ENCODE measurements at places on chromosomes 5 and 9. TPM values are rescaled to one million over a fixed set of nuclear protein-coding genes. Genes with fewer than 3 reads are reported as not detected.

GRCh38 chr9:36029765-36030528 lies 6.8 kb upstream of the RECK start:
- H3K27ac ChIP-seq = no peak overlapping the region
- no peaks in the 10 kb centered on the region for H3K36me3 ChIP-seq
- DNase-seq = no peak
- no peaks in the 10 kb centered on the region for H3K4me1 ChIP-seq
- H3K27me3 ChIP-seq = peaks cover 46% of the 10 kb centered on the region

- H3K27me3 ChIP-seq = no peaks in the 10 kb centered on the region
- H3K4me3 ChIP-seq = no peak overlapping the region
- DNase-seq = no peak
Observed at GRCh38 chr9:100937382-100937781, 91.1 kb upstream of the PLPPR1 start.

GRCh38 chr9:90698871-90699440 lies 56.3 kb upstream of the DIRAS2 start:
- DNase-seq = no peak
- H3K4me1 ChIP-seq = no peaks in the 10 kb centered on the region
- H3K27me3 ChIP-seq = peaks cover 4% of the 10 kb centered on the region
- H3K4me3 ChIP-seq = no peak overlapping the region

- H3K27ac ChIP-seq = no peak overlapping the region
- no peaks in the 10 kb centered on the region for H3K4me1 ChIP-seq
- H3K36me3 ChIP-seq = no peaks in the 10 kb centered on the region
- H3K27me3 ChIP-seq = no peaks in the 10 kb centered on the region
- DNase-seq = no peak
Observed at GRCh38 chr5:38613992-38614836, 57.8 kb upstream of the LIFR start.

DNA sequence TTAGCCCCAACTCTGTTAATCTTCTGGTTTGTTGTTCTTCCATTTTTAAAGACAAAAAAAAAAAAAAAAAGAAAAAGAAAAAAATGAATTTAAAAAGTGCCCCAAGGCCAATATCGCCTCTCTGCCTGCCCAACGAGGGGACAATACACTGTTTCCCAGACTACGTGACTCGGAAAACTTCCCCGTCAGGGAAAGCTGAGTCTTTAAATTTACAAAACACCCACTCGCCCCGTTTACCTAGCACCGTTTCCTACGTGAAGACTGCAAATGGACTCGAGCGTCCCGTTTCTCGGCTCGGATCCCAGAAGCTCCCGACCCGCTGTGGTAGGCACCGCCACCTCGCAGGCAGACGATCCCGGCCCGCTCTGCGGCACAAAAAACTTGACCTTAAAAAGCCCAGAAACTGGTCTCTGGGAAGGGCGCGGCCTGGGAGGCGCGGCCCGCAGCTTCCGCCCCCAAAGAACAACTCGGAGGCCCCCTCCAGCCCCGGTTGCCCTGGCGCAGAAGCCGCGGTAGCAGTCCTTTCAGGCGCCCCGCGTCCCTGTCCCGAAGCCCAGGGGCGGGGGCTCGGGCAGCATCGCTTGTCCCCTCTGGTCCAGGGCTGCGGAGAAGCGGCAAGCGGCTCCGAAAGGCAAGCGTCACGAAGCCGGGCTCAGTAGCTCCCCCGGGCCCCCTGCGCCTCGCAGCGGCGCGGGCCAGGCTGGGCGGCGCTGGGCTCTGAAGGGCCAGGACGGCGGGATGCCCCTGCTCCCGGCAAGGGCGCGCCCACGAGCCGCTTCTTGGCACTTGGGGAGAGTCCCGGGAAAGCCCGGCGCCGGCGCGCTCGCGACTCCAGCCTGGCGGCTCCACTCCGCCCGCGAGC lies at the start of gene GCNT4:
GCNT4 (minus strand) TSS at position 367 of the 862 bp plus-strand sequence. CDS start 22,521 bp downstream, outside the sequence.
- no peaks in the 10 kb centered on the region for H3K36me3 ChIP-seq
- H3K4me1 ChIP-seq = peaks cover 64% of the 10 kb centered on the region
- DNase-seq = peak; percentile 76
- no peaks in the 10 kb centered on the region for H3K27me3 ChIP-seq
- H3K4me3 ChIP-seq = peak within 1 kb of the TSS; percentile 94

DNA sequence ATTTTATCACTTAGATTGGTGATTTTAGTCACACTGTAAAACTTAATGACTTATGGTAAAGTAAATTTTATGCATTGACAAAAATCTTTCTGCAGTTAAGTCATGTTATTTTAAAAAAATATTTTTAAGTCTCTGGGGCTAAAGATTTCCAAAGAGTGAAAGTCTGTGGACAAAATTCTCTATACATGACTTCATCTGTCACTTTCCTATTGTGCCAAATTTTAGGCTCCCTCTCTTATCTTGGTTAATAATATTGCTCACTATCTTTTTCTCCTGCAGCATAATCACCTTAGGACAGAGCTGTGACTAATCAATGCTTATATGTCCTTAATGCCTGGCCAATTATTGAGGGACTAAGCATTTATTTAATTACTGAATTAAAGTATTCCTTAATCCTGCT lies 15.2 kb downstream of the LURAP1L start:
- DNase-seq = no peak
- H3K27ac ChIP-seq = no peak overlapping the region
- no peaks in the 10 kb centered on the region for H3K27me3 ChIP-seq
- H3K4me3 ChIP-seq = no peak overlapping the region
- H3K4me1 ChIP-seq = no peaks in the 10 kb centered on the region

GRCh38 chr5:179749857-179750508 lies 17.4 kb downstream of the MAML1 start:
- no peak overlapping the region for H3K27ac ChIP-seq
- peaks cover 20% of the 10 kb centered on the region for H3K4me1 ChIP-seq
- peaks cover 31% of the 10 kb centered on the region for H3K36me3 ChIP-seq
- H3K27me3 ChIP-seq = no peaks in the 10 kb centered on the region
- no peak for DNase-seq

DNA sequence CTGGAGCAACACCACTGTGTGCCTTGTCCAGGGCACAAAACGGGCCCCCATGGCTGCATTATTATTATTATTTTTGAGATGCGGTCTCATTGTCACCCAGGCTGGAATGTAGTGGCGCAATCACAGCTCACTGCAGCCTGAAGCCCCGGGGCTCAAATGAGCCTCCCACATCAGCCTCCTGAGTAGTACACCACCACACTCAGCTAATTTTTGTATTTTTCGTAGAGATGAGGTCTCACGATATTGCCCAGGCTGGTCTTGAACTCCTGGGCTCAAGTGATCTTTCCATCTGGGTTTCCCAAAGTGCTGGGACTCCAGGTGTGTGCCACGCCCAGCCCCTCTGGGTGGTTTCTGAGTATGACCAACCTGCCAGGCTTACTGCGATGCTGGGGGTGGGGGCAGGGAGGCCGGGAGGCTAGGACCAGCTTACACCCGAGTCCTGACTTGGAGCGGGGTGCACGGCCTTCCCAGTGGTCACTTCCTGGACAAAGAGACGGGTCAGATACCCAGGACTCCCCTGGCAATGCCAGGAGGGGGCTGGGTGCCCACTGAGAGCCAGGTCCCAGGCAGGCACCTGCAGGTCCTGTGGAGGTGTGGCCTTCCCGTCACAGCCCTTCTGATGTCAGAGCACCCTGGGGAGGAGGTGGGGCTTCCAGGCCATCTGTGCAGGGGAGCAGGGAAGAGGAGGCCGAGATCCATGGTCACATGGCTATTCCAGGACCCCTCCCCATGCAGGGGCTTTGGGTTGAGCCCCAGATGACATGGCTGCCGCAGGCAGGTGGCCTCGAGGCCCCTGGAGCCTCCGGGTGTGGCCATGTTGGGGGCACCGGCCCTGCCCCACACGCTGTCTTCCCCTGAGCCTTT lies 8.3 kb upstream of the NRARP start:
- peak; percentile 33 for DNase-seq
- no peak overlapping the region for H3K27ac ChIP-seq
- no peak overlapping the region for H3K4me3 ChIP-seq
- no peaks in the 10 kb centered on the region for H3K36me3 ChIP-seq
- H3K27me3 ChIP-seq = no peaks in the 10 kb centered on the region

- H3K4me3 ChIP-seq = no peak overlapping the region
- H3K36me3 ChIP-seq = peaks cover 57% of the 10 kb centered on the region
- H3K4me1 ChIP-seq = peaks cover 28% of the 10 kb centered on the region
- H3K27ac ChIP-seq = peak overlapping the region; percentile 19
Observed at GRCh38 chr5:96984506-96985192, 48.8 kb downstream of the LNPEP start.

LCN6 gene
- not detected for total RNA-seq

OBP2B gene
- total RNA-seq = not detected

- H3K4me1 ChIP-seq = no peaks in the 10 kb centered on the region
- H3K4me3 ChIP-seq = no peak overlapping the region
- DNase-seq = no peak
- H3K27me3 ChIP-seq = no peaks in the 10 kb centered on the region
- no peaks in the 10 kb centered on the region for H3K36me3 ChIP-seq
Observed at GRCh38 chr9:71980266-71981190, 69.1 kb downstream of the C9orf85 start.

DNA sequence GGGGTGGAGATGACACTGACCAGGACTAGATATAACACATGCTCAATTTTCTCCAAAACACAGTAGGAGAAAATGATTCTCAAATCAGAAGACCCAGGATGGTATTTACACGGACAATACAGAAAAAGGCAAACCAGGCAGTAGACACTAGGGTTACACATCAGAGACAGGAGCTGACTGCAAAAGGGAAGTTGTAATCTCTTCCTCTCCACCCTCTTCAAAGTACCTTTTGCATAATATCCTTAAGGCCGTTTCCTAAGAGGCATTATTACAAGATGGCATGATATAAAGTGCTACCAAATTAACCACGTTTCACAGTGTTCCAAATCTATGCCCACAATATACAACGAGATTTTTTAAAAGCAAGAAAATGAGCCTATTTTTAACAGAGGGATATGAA lies 39.2 kb downstream of the YIPF5 start:
- H3K4me3 ChIP-seq = no peak overlapping the region
- H3K4me1 ChIP-seq = peaks cover 3% of the 10 kb centered on the region
- no peak overlapping the region for H3K27ac ChIP-seq

TPPP gene
- 0.55 TPM for total RNA-seq

GRCh38 chr5:16756692-16757091 lies 139.9 kb upstream of the RETREG1 start:
- no peak overlapping the region for H3K27ac ChIP-seq
- peaks cover 6% of the 10 kb centered on the region for H3K4me1 ChIP-seq
- H3K36me3 ChIP-seq = no peaks in the 10 kb centered on the region
- no peak overlapping the region for H3K4me3 ChIP-seq
- no peak for DNase-seq

PCDHB2 gene
- total RNA-seq = not detected

- H3K27ac ChIP-seq = no peak overlapping the region
- peaks cover 12% of the 10 kb centered on the region for H3K27me3 ChIP-seq
- no peak for DNase-seq
- H3K4me1 ChIP-seq = peaks cover 6% of the 10 kb centered on the region
- no peak overlapping the region for H3K4me3 ChIP-seq
Observed at GRCh38 chr9:129476821-129477611, 143.9 kb downstream of the C9orf50 start.

FBP2 gene
- total RNA-seq = not detected

ANKRD18A gene
- 1.2 TPM for total RNA-seq

DNA sequence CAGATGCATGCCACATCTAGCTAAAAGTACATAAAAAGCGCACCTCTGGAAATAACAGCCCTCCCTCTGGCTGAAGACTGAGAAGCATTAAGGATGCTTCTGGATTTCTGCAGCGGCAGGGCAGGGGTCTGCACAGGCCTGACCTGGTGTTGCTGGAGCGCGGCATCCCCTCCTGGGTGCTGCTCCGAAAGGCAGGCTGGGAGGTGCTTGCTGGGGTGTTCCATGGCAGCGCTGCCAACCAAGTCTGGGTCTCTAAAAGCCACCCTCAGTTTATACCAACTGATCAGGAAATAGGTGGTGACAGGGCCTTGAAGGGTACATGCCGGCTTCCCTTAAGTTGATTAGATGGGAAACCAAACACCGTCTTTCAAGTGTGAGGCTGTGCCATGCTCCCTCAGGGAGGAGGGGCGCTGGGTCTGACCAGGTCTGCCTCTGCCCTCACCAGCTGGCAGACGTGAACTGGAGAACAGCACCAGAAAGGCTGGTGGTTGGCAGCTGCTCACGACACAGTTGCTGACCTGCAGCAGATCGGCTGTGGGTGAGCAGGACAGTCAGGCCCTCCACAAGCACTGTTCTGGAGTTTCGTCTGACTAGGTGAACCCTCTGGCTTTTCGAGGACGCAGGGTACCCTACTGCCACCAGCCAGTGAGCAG lies 81.6 kb downstream of the DAP start:
- no peaks in the 10 kb centered on the region for H3K27me3 ChIP-seq
- no peak for DNase-seq
- H3K36me3 ChIP-seq = peaks cover 21% of the 10 kb centered on the region

GRCh38 chr9:8733131-8733954 lies 933.8 kb upstream of the DMAC1 start:
- H3K36me3 ChIP-seq = no peaks in the 10 kb centered on the region
- no peak overlapping the region for H3K27ac ChIP-seq
- H3K4me3 ChIP-seq = no peak overlapping the region
- DNase-seq = no peak

DNA sequence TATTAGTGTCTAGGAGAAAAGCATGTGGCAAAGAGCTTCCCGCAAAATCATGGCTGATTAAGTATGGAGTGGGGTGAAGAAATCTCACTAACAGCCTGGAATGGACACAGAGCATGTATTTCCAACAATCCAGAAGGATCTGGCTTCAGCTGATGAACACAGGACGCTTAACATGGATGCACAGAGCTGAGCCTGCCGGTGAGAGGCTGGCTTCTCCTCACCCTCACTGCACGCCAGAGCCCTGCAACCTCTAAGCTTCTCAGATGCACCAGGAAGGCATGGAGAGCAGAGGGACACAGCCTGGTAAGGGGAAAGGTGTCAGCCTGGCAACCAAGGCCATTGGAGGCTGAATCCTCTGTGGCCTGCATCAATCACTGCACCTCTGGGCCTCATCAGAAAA lies 298.5 kb downstream of the TRIM32 start:
- DNase-seq = no peak
- H3K4me1 ChIP-seq = no peaks in the 10 kb centered on the region
- no peak overlapping the region for H3K4me3 ChIP-seq
- no peaks in the 10 kb centered on the region for H3K27me3 ChIP-seq

DNA sequence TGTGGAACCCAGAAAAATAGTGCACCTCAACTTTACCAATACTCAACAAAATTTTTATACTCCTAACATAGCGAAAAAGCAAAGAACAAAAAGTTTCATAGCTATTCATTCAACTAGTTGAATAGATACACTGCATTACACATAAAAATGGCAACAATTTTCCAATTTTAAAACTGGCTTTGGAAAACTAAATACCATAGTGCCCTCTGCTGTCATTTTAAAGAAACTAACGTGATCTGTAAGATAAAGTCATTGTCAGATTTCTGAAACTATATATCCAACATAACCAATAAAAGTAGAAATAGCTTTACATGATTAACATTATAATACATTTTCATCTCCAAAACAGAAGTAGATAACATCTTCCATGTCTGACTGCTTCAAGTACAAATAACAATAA lies 31.6 kb downstream of the DTWD2 start:
- H3K36me3 ChIP-seq = no peaks in the 10 kb centered on the region
- no peak overlapping the region for H3K27ac ChIP-seq
- no peaks in the 10 kb centered on the region for H3K4me1 ChIP-seq
- no peaks in the 10 kb centered on the region for H3K27me3 ChIP-seq
- no peak overlapping the region for H3K4me3 ChIP-seq
- DNase-seq = no peak
